ENCODE measurements at places on chromosomes 6 and 20.

GRCh38 chr6:24394780-24395437 is 7.8 kb upstream of the MRS2 start:
- DNase-seq: peak; percentile 33

- no peak for DNase-seq
These were observed 3.0 kb downstream of the ANKRD66 start for GRCh38 chr6:46749731-46750130.

- DNase-seq: peak; percentile 57
These were observed 90.8 kb downstream of the FRK start for GRCh38 chr6:115969930-115970273.

DNA sequence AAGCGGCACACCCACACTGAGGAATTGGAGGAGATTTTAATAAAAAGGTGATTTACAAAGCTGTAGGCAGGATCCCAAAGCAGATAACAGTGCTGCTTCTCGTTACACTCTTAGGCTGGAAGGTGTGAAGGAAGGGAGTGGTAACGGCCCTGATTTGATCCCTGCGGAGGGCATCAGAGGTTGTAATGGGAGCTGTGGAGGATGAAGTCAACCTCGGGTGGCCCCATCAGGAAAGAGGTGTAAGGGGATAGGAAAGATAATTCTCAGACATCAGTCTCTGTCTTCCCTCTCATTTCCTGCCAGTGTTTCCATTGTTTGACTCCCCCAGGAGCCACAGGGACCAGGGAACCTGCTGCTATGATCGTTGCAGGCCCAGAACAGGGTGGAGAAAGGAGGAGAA is 245.7 kb upstream of the NOX3 start:
- DNase-seq: no peak

DNA sequence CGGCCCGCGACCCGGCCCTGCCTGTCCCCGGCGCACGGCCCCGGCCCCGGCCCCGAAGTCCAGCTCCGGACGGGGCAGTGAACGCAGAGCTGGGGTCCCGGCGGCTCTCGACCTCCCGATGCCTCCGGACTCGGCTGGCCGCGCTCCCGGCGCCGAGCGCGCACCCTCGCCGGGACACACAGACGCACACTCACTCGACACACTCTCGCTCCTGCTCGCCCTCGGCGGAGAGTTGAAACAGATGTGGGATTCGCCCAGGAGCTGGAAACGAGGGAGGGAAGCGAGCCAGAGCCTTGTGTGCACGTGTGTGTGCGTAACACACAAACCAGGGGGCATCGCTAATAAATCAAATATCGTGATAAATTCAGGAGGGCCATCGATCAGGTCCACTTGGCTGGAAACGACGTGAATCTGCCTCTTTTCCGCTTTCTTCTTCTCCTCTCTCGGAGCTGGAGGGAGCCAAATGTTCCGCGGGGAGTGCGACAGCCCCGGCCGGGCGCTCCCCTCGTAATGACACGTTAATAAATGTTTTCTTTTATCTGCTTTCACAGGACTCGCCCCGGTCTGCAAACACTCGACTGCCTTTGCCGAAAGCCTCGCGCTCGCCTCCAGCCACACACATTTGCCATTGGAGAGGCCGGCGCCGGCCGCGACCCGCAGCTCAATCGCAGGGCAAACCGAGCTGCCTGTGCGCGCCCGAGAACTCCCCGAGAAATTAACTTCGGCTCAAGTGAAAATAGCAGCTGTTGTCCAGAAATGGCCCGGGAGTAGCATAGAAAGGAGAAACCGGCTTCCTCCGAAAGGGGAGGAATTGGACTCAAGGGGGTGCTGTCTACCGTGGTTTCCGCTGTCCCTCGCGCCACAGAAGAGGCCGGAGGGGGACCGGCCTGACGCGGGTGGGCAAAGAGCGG is 828 bp upstream of the SULF2 start:
- DNase-seq: peak; percentile 84

- DNase-seq: peak; percentile 59
These were observed at the start of gene SAMD5 for GRCh38 chr6:147508042-147508865. Gene SAMD5, plus strand, starts transcription at chr6:147508690. Its CDS starts 239 bp downstream, at chr6:147508929.

DNA sequence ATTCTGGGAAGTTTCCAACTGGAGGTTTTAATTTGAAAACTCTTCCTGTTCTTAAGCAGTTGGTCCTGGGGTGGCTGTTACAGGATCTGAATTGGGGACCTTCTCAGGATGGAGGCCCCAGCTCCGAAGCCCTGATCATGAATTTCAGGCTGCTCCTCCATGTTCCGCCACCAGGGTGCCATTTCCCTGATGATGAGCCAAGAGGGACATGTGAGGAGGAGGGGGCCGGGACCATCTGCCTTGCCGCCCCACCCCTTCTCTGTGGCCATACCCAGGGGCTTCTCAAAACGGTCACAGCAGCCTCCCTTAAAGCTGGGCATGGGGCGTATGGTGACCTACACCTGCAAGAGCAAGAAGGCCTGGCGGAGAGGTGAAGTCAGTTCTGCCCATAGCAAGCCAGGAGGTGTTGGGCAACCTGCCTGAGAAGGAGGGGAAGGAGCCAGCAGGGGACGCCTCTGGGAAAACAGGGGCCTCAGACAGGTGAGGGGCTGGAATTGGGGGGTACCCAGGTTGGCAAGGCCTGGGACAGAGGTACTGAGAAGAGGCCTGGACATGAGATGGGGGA is 3.6 kb upstream of the BAK1 start:
- no peak for DNase-seq

DNA sequence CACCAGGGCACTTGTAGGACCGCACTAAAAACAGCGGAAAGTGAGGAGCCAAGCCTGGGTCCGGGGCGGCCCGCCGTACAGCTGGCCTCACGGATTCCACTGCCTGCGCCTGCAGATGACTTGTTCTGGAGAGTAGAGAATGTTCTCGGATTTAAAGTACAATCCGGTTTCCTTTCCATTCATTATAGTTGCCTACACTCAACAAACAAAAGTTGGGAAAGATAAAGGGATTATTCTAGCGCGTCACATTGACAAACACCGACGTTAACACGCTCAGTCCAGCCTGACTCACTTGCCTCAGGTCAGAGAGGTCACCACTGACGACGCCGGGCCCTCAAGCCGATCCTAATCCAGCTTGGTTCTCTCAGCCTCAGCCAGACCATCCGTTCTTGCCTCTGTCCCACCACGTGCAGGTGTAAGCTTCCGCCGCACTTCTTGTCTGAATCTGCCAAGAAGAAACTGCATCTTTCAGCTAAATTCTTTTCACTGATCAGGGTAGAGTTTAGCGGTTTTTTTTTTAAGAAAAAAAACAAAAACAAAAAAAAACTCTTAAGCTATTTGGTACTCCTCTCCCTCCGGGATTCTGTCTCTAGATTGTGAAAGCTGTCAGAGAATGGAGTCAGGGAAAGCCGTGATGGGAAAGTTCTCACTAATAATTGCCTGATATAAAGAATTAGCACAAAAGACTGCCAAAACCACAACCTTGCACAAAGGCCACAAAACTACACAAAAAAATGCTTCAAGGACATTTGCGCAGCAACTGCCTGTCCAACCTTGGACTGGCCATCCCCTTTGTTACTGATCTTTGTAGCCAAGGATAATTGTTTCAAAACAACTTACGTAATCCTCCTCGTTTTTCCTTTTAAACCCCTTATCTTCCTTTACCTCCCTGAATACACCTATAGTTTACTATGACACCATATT is 1.1 kb upstream of the PHF10 start:
- peak; percentile 17 for DNase-seq

GRCh38 chr20:44412402-44413144 is 57.1 kb downstream of the HNF4A start:
- DNase-seq: no peak

- peak; percentile 4 for DNase-seq
These were observed 11.8 kb upstream of the SNRPC start for GRCh38 chr6:34745277-34746103.

- DNase-seq: no peak
These were observed 21.1 kb upstream of the PKIB start for GRCh38 chr6:122589115-122589514.

GRCh38 chr6:137171824-137172733 is 1.4 kb downstream of the IL22RA2 start:
- no peak for DNase-seq

GRCh38 chr6:22306741-22307466 is 10.1 kb upstream of the PRL start:
- no peak for DNase-seq

DNA sequence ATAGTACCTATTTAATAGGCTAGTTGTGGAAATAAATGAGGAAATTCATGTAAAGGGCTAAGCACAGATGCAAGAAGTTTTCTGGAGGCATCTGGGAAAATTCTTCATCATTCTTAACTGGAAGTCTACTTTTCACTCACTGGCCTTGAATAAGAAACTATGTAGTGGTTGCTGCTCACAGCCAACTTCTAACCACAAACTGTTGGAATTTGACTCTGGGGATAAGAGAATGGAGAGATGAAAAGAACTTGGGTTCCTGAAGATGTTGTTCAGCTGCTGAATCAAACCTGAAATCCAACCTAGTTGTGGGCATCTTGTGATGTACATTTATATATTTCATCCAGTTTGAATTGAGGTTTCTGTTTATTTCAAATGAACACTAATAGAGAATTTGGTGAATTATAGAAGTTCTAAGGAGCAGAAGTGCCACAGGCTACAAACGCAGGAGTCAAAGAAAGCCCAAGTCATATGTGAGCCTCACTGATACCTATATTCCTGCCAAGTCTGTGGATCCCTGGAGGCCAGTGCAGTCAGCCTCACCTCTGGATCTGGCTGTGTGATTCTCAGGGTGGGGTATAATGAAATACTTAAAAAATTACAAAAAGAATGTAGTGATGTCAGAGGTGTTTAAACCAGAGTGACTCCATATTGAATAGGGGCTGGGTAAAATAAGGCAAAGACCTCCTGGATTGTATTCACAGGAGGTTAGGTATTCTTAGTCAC is 18.7 kb upstream of the MEI4 start:
- DNase-seq: peak; percentile 70

GRCh38 chr6:142845143-142845571 is 99.8 kb downstream of the HIVEP2 start:
- DNase-seq: no peak

- no peak for DNase-seq
These were observed 11.7 kb downstream of the SFT2D1 start for GRCh38 chr6:166330612-166331011.

DNA sequence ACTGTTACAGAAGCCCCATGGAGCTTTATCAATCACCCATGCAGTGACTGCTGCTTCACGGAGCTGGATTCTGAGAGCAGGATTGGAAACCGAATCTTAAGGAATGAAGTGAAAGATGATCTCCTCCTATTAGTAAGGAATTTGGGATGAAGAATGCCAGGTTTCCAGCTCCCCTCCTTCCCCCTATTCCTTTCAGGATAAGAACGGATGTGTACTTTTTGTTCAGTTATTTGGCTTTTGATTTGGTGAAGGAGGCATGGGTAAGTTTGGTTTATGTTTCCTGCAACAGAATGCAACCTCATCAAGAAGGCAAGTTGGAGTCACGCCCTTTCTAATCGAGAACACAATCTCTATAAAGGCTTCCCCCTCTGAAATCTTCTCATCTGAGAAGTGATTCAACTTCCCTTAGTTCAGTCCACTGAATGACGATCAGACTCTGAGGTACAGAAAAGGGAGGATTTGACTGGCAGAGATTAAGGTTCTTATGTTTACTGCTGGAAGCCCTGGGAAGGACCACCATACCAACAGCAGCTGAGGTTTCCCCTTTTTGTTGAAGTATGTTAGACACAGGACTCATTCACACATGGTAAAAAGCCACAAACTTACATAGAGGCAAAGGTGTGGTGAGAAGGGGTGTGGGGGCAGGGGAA is 5.5 kb downstream of the ELMO2 start:
- DNase-seq: peak; percentile 75

DNA sequence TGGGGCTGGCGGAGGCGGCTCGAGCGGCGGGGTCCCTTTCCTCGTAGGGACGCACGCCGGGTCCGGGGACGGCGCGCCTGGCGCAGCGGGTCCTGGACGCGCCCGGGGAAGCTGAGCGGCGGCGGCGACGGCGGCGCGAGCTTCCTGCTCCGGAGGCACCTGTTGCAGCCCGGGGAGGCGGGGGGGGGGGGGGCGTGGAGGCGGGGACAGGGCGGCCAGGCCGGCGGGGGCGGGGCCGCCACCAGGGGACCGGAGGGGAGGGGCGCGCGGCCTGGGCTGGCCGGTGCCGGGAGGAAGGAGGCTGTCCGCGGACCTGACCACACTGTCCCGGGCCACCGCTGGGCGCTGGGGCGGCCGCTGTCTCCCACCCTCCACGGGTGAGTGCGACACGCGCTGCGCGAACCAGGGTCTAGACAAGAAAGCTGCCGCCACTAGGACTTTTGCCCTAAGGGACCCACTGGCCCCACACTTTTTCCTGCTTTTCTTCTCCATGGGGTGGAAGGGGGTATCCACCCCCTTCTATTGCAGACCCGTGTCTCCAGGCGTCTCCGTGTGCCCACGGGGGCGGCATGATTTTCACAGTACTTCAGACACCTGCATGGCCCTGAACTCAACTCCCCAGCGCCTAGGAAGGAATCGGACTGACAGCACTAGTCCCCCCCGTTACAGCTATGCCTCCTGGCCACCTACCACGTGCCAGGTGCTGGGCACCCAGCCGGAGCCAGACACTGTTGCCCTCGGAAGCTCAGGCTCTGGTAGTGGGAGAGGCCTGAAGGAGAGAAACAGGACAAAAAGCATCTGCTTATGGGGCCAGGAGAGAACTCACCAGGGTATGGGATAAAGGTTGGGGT is at the start of gene NFATC2:
NFATC2 (minus strand) TSS at position 149 of the 851 bp plus-strand sequence. CDS start 220 bp downstream, outside the sequence.
- no peak for DNase-seq

- DNase-seq: no peak
These were observed 469.4 kb upstream of the SLC35B3 start for GRCh38 chr6:8904754-8905153.

GRCh38 chr20:15154070-15154469 is 816.7 kb upstream of the FLRT3 start:
- DNase-seq: no peak

DNA sequence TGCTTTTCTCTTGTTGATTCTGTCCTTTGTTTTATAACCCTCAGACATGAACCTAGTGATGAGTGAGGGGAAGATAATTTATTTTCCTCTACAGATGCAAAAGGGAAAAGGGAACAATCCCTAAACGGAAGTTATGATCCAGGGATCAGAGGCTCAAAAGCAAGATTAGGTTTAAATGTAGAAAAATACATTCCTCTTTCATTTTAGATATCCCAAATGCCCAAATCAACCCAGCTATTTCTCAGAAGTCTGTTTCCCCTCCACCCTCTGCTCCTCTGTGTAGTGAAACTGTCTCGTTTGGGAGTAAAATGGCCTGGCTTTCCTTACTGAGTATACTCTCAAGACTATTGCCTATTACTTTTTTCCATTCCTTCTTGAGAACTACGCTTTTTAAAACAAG is 97.1 kb downstream of the PRL start:
- DNase-seq: no peak

- DNase-seq: no peak
These were observed 17.3 kb upstream of the MATN4 start for GRCh38 chr20:45325371-45325770.

- no peak for DNase-seq
These were observed 38.1 kb downstream of the RPP40 start for GRCh38 chr6:4965562-4966389.

GRCh38 chr6:11736601-11737000 is 42.0 kb downstream of the ADTRP start:
- no peak for DNase-seq

DNA sequence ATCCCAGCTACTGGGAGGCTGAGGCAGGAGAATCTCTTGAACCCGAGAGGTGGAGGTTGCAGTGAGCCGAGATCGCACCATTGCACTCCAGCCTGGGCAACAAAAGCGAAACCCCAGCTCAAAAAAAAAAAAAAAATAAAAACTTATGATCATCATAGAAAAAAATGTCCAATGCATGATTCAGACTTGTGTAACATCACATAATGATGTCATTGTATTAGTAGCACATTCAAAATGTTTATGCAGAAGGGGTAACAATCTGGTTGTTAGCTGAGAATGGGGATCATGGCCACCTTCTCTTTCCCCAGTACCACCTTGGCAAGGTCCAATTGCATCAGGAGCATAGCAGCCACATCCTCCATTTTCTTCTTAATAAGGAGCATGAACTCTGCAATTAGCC is 137.6 kb upstream of the MARCKS start:
- peak; percentile 48 for DNase-seq

Data from fibroblast of skin of right quadriceps (primary cell).